Fibroblast of lung (primary cell): ENCODE measurements at places on chromosomes 2 and 18. TPM values are rescaled to one million over a fixed set of nuclear protein-coding genes. Genes with fewer than 3 reads are reported as not detected.
A peak's percentile ranks its signal among the peaks of the same experiment; 100 is the strongest.

GRCh38 chr2:99822474-99823207, 319.7 kb downstream of the AFF3 start:
- no peak overlapping the region for H3K4me3 ChIP-seq
- no peaks in the 10 kb centered on the region for H3K4me1 ChIP-seq
- no peaks in the 10 kb centered on the region for H3K36me3 ChIP-seq
- DNase-seq: no peak
- H3K27ac ChIP-seq: no peak overlapping the region

The TSN gene
- 40.0 and 42.9 TPM in 2 replicates for total RNA-seq

- H3K4me1 ChIP-seq: no peaks in the 10 kb centered on the region
- no peaks in the 10 kb centered on the region for H3K27me3 ChIP-seq
- DNase-seq: no peak
- H3K4me3 ChIP-seq: no peak overlapping the region
Observed at GRCh38 chr2:196389670-196390069, 218.3 kb upstream of the STK17B start.

The COL3A1 gene
- total RNA-seq: 925 and 2,431 TPM in 2 replicates

GRCh38 chr2:46071074-46071473, 226.1 kb upstream of the EPAS1 start:
- no peak overlapping the region for H3K27ac ChIP-seq
- H3K27me3 ChIP-seq: no peaks in the 10 kb centered on the region
- peaks cover 26% of the 10 kb centered on the region for H3K4me1 ChIP-seq
- H3K36me3 ChIP-seq: no peaks in the 10 kb centered on the region
- H3K4me3 ChIP-seq: no peak overlapping the region

GRCh38 chr2:11710632-11711353, 35.6 kb upstream of the LPIN1 start:
- peak; percentile 65 for DNase-seq
- no peak overlapping the region for H3K4me3 ChIP-seq
- peaks cover 5% of the 10 kb centered on the region for H3K4me1 ChIP-seq
- no peak overlapping the region for H3K27ac ChIP-seq
- no peaks in the 10 kb centered on the region for H3K36me3 ChIP-seq

DNA sequence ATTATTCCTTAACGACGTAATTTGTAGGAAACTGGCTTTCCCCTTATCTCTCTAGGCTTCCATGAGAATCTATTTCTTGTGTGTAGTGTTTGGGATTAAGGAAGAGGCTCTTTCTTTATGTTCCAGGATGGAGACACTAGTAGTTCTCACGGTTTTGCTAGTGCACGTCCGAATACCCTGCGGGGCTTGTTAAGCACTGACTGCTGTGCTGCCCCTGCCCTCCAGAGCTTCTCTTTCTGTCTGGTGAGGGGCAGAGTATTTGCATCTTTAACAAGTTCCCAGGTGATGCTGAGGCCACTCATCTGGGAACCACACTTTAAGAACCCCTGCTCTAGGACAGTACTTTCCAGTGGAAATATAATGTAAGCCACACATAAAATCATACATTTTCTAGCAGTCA, 76.4 kb downstream of the SPATS2L start:
- no peaks in the 10 kb centered on the region for H3K36me3 ChIP-seq
- H3K4me1 ChIP-seq: peaks cover 28% of the 10 kb centered on the region
- H3K27me3 ChIP-seq: no peaks in the 10 kb centered on the region
- H3K27ac ChIP-seq: no peak overlapping the region
- no peak for DNase-seq

The UGT1A10 gene
- not detected in 2 replicates for total RNA-seq

- H3K4me3 ChIP-seq: no peak overlapping the region
- H3K4me1 ChIP-seq: peaks cover 7% of the 10 kb centered on the region
- no peaks in the 10 kb centered on the region for H3K27me3 ChIP-seq
- no peaks in the 10 kb centered on the region for H3K36me3 ChIP-seq
- DNase-seq: peak; percentile 94
Observed at GRCh38 chr2:43018179-43019024, 208.0 kb downstream of the ZFP36L2 start.

GRCh38 chr2:2014251-2014771, 270.0 kb upstream of the PXDN start:
- H3K4me1 ChIP-seq: no peaks in the 10 kb centered on the region
- H3K27me3 ChIP-seq: no peaks in the 10 kb centered on the region
- H3K36me3 ChIP-seq: no peaks in the 10 kb centered on the region
- H3K4me3 ChIP-seq: no peak overlapping the region

The TUBA4B gene
- not detected in 2 replicates for total RNA-seq

The POTEI gene
- total RNA-seq: not detected in 2 replicates

DNA sequence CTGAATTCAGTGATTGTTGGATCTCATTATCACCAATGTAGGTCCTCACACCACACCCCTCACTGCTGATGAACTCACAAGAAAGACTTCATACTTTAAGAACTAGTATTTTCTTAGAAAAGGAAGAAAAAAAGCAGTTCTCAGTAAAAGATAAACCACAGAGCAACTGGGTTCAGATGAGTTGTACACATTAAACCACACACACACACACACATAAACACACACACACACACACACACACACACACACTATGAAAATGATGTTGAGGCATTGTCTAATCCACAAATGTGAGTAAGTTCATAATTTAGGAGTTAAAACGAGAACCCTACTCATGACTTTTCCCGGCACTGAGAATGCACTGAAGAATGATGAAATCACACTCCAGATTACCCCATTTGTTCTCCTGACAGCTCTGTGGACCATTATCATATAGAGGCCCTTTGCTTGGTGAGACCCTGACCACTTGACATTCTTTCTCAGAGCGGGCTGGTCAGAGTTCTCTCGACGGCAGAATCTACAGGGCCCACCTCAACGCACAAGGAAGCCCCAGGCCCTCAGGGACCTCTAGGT, 106.2 kb downstream of the BCL2 start:
- H3K27me3 ChIP-seq: peaks cover 2% of the 10 kb centered on the region
- no peaks in the 10 kb centered on the region for H3K36me3 ChIP-seq
- no peaks in the 10 kb centered on the region for H3K4me1 ChIP-seq
- H3K4me3 ChIP-seq: no peak overlapping the region
- H3K27ac ChIP-seq: no peak overlapping the region

- H3K36me3 ChIP-seq: no peaks in the 10 kb centered on the region
- no peaks in the 10 kb centered on the region for H3K4me1 ChIP-seq
- H3K4me3 ChIP-seq: no peak overlapping the region
- no peak overlapping the region for H3K27ac ChIP-seq
- H3K27me3 ChIP-seq: no peaks in the 10 kb centered on the region
Observed at GRCh38 chr2:236262238-236262637, 2.0 kb downstream of the ASB18 start.

GRCh38 chr2:240230291-240230931, 90.0 kb upstream of the OTOS start:
- H3K4me3 ChIP-seq: no peak overlapping the region
- H3K27ac ChIP-seq: no peak overlapping the region
- no peak for DNase-seq

DNA sequence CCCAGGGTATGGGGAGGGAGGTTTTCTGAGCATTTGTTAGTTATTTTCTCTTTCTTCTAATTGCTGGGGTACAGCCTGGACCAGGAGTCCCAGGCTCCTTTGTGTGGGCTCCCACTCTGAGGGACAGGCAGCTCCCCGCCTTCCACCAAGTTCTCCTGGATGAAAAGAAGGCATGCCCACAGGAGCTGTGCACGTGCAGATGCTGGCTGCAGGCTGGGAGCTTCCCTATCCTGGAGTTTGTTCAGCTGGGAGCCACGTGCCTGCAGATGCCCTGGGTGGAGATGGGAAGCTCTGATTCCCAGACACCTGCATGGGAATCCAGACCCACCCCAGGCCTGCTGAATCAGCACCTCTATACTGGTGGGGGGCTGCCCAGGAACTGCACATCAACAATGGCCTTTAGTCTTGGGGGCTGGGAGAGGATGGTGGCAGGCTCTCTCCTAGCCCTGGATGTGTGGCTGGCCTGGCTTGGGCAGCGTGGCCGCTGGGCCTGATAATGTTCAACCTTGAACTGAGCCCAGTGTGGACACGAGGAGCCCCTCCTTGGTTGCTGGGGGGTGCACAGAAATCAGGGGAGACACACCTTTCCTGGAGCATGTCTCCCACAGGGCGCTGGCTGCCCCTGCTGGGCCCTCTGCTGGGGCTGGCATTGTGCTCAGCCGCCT, 233.6 kb upstream of the HS6ST1 start:
- H3K27me3 ChIP-seq: no peaks in the 10 kb centered on the region
- DNase-seq: no peak
- H3K4me1 ChIP-seq: no peaks in the 10 kb centered on the region
- H3K27ac ChIP-seq: no peak overlapping the region
- no peak overlapping the region for H3K4me3 ChIP-seq
- H3K36me3 ChIP-seq: no peaks in the 10 kb centered on the region

- peak; percentile 94 for DNase-seq
- no peaks in the 10 kb centered on the region for H3K36me3 ChIP-seq
- H3K27ac ChIP-seq: no peak overlapping the region
- no peaks in the 10 kb centered on the region for H3K27me3 ChIP-seq
- no peak overlapping the region for H3K4me3 ChIP-seq
- H3K4me1 ChIP-seq: peaks cover 13% of the 10 kb centered on the region
Observed at GRCh38 chr2:196234672-196235071, 63.3 kb upstream of the STK17B start.

- H3K27ac ChIP-seq: no peak overlapping the region
- H3K36me3 ChIP-seq: no peaks in the 10 kb centered on the region
- H3K27me3 ChIP-seq: no peaks in the 10 kb centered on the region
Observed at GRCh38 chr18:72720116-72720515, 147.7 kb downstream of the NETO1 start.

DNA sequence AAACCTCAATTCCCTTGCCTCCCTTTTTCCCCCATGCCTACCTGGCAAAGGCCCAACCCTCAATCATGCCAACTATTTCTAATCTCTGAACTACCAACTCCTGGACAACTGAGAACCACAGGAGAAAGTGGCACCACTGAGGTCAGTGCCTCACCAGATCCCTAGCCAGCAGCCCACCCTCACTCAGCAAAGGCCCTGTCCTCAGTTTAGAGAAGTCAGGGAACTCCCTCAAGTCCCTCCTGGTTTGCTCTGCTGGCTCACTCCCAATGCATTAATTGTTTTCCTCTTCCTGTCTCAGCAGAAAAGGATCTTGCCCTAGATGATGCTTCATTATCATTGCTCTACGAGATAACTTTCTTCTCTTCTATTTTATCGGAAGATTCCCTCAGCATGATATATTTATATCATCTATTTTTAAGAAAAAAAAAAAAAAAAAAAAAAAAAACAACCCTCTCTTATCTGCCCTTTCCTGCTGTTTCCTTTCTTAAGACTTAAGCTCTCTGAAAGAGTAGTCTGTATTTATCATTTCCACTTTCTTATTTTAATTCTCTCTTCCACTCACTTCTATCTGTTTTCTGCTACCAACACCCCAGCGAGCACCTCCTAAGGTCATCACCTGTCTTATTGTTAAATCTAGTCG, 22.7 kb upstream of the ZBTB14 start:
- no peak overlapping the region for H3K27ac ChIP-seq
- no peaks in the 10 kb centered on the region for H3K27me3 ChIP-seq
- no peaks in the 10 kb centered on the region for H3K4me1 ChIP-seq
- no peaks in the 10 kb centered on the region for H3K36me3 ChIP-seq

DNA sequence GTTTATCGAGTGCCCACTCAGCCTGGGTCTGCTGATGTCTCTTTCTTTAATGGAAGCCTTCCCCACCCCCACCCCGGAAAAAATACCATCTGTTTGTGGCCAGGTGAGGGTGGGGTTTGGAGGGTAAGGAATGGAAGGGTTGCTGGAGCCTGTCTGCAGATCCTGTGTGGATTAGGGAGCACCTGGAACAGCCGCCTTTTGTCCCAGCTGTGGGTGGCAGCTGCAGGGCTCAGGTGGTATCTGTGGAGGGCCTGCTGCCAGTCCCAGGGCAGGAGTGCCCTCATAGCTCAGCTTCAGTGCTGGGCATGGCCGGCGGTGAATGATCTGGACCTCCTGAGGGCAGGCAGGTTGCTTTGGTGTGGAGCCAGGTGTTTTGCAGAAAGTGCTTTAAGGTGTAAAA, 45.3 kb downstream of the IMPA2 start:
- H3K27me3 ChIP-seq: no peaks in the 10 kb centered on the region
- no peaks in the 10 kb centered on the region for H3K4me1 ChIP-seq
- H3K36me3 ChIP-seq: no peaks in the 10 kb centered on the region
- no peak overlapping the region for H3K27ac ChIP-seq
- H3K4me3 ChIP-seq: no peak overlapping the region

The TMEM131 gene
- total RNA-seq: 18.7 and 32.4 TPM in 2 replicates

- H3K27ac ChIP-seq: no peak overlapping the region
- no peak for DNase-seq
- H3K36me3 ChIP-seq: no peaks in the 10 kb centered on the region
- H3K27me3 ChIP-seq: no peaks in the 10 kb centered on the region
- no peaks in the 10 kb centered on the region for H3K4me1 ChIP-seq
Observed at GRCh38 chr2:186691231-186691630, 2.6 kb upstream of the FAM171B start.

DNA sequence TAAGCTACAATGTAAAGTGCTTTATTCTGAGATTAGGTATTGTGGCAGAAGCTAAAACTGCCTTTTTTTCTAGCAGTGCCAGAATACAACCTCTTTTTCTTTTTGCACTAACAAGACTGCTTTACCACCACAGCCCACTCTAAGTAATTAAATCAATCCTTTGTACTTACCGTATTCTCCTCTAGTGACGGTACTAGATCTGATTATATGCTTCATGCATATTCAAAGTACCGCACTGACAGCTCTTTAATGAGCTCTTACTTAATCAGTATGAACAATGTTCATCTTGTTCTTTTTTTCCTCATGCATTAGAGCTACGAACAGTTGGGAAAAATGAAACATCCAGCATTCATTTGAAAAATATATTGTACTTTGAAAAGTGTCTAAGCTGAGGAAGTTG, 16.1 kb upstream of the OTX1 start:
- no peaks in the 10 kb centered on the region for H3K36me3 ChIP-seq
- H3K4me1 ChIP-seq: no peaks in the 10 kb centered on the region
- H3K4me3 ChIP-seq: no peak overlapping the region
- H3K27me3 ChIP-seq: no peaks in the 10 kb centered on the region
- H3K27ac ChIP-seq: no peak overlapping the region

DNA sequence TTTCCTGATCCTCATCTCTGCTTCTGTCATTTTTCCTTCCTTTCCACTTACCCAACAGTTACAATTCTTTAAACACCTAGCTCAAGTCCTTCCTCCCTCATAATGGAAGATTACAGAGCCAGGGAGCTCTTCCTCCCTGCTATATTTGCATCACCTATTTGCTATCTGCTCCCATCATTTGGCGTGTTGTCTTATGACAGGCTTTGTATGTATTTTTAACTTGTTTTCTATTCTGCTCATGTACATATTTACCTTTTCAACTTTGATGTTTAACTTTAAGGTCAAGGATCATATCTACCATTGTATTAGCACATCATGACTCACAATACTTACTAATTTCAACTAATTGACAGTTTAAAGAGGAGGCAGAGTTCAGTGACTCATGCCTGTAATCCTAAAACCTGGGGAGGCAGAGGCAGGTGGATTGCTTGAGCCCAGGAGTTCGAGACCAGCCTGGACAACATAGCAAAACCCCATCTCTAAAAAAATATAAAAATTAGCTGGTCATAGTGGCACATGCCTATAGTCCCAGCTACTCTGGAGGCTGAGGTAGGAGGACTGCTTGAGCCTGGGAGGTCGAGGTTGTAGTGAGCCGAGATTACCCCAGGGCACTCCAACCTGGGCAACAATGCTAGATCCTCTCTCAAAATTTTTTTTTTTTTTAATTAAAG, 308.0 kb upstream of the STON1 start:
- peak; percentile 6 for DNase-seq
- H3K27me3 ChIP-seq: no peaks in the 10 kb centered on the region
- H3K4me3 ChIP-seq: no peak overlapping the region
- H3K27ac ChIP-seq: no peak overlapping the region
